ENCODE measurements at places on chromosomes 11 and 22. TPM values are rescaled to one million over a fixed set of nuclear protein-coding genes. Genes with fewer than 3 reads are reported as not detected.
A peak's percentile ranks its signal among the peaks of the same experiment; 100 is the strongest.

Gene TREH
- not detected for total RNA-seq

Gene MYOD1
- total RNA-seq = not detected

Gene HSD17B12
- 44.6 TPM for total RNA-seq

Gene BIK
- 0.18 TPM for total RNA-seq

DNA sequence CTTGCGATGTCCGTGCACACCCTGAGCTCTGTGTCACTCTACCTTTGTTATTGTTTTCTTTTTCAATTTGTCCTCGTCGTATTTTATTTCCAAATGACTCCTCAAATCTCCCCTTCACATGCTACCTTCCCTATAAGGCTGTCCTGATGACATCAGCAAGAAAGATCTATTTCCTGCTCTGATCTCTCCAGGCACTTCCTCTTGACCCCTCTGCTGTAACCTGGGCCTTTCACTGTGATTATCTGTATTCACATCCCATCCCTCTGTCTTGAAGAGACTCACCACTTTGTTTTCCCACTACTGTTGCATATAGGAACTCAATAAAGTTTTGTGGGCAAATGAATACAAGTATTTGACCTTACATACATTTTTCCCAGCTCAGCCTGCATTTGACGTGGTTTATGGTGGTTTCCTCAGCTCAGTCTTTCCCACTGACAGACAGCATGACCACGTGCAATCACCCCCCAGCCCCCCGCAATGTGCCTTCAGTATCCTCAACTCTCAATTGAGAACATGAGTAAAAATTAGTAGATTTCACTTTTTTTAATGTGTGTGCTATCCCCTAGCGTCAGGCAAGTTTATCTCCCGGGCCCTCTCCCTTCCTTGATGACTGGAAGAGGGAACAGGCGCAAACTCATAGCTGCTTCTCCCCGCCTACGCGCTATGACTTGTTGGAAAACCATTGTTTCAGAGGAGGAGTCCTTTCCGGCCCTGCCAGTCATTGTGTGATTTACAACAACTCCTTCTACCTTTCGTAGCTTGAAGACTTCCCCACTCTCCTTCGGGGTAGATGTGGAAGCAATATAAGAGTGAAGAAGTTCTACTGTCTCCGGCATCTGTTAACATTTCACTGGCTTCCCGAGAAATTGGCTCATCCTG lies 498.5 kb downstream of the NTM start:
- H3K27me3 ChIP-seq = no peaks in the 10 kb centered on the region
- H3K4me3 ChIP-seq = no peak overlapping the region
- no peak overlapping the region for H3K27ac ChIP-seq
- no peaks in the 10 kb centered on the region for H3K36me3 ChIP-seq
- no peaks in the 10 kb centered on the region for H3K4me1 ChIP-seq
- DNase-seq = peak; percentile 41

GRCh38 chr11:79249295-79249993 lies 191.4 kb downstream of the TENM4 start:
- no peaks in the 10 kb centered on the region for H3K27me3 ChIP-seq
- no peaks in the 10 kb centered on the region for H3K36me3 ChIP-seq
- H3K4me3 ChIP-seq = no peak overlapping the region
- no peak overlapping the region for H3K27ac ChIP-seq
- peak; percentile 75 for DNase-seq

Gene CHRNA10
- total RNA-seq = under 0.01 TPM

DNA sequence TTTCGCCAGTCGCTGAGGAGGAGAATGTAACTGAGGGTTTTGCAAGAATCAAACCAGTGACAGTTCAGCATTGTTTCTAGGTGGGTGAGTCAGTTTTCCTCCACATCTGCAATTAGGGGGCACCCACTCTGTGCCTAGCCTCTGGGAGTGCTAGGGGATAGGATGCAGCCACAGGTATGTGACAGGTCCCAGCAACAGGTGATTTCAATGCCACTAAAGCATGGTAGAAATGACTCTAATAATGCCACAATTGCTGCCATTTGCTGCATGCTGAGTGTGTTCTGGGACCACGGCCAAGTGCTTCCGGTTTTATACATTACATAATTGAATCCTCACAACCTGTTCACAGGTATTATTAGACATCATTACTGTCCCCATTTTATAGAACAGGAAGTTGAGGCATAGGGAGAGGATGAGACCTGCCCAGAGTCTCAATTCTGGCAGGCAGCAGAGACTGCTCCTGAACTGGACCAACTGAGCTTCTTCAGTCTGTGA lies 556 bp downstream of the CRYBB2 start:
- H3K36me3 ChIP-seq = no peaks in the 10 kb centered on the region
- DNase-seq = no peak
- no peak overlapping the region for H3K27ac ChIP-seq
- no peaks in the 10 kb centered on the region for H3K4me1 ChIP-seq
- no peak overlapping the region for H3K4me3 ChIP-seq
- H3K27me3 ChIP-seq = no peaks in the 10 kb centered on the region

Measured in IMR-90 (cell line).